ENCODE measurements at places on chromosomes 13 and 19.

- DNase-seq, result no peak
These were observed 166.7 kb downstream of the USP12 start for GRCh38 chr13:27004866-27005265.

GRCh38 chr19:40612831-40613689 is 11.9 kb downstream of the LTBP4 start:
- no peak for DNase-seq

- DNase-seq, result peak; percentile 14
These were observed 38.6 kb downstream of the ZNF823 start for GRCh38 chr19:11699931-11700794.

- no peak for DNase-seq
These were observed 960.7 kb upstream of the PCDH9 start for GRCh38 chr13:68190818-68191217.

DNA sequence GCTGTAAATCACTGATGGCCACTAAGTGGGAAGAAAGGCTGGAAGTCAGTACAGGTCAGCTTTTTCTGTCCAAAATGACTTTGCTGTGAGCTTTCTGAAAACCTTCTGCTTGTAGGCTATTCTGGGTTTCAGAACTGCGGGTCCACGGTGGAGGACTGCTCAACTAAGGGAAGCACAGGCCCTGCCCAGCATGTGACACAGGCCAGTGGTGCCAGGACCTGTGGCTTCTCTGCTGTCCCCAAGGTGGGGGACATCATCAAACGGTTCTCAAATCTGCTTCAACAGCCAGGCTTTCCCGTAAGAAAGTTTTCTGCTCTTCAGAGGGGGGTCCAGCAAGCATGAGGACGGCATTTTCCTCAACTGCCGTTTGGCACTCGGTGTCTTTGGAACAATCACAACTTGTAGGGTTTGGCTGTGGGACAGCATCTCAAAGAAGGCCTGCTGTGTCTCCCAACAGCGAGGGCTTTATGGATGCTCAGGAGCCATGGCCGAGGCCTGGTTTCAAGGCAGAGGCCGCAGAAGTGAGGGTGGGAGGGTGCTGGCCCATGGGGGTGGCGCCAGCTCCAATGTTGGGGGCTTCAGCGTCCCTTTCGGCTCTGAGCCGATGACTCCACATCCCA is 3.8 kb downstream of the SGTA start:
- no peak for DNase-seq

- no peak for DNase-seq
These were observed 7.4 kb downstream of the ATP12A start for GRCh38 chr13:24687611-24688010.

- no peak for DNase-seq
These were observed 26.2 kb downstream of the CSNK1G2 start for GRCh38 chr19:1967087-1967608.

- no peak for DNase-seq
These were observed 5.1 kb downstream of the NFKBIB start for GRCh38 chr19:38904581-38905539.

DNA sequence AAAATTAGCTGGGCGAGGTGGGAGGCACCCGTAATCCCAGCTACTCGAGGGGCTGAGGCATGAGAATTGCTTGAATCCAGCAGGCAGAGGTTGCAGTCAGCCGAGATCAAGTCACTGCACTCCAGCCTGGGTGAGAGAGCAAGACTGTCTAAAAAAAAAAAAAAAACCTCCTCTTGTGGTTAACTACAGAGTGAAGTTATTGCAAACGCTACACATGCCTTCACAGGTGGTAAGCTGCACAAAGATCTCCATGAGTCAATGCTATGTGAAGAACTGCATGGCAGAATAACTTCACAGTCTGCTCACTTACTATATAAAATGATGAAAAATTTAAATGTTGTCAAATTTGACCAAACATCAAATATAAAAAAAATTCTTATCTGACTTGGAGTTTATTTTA is 436.8 kb downstream of the FGF14 start:
- DNase-seq, result no peak

- DNase-seq, result no peak
These were observed 17.1 kb upstream of the SHFL start for GRCh38 chr19:10069046-10069445.

DNA sequence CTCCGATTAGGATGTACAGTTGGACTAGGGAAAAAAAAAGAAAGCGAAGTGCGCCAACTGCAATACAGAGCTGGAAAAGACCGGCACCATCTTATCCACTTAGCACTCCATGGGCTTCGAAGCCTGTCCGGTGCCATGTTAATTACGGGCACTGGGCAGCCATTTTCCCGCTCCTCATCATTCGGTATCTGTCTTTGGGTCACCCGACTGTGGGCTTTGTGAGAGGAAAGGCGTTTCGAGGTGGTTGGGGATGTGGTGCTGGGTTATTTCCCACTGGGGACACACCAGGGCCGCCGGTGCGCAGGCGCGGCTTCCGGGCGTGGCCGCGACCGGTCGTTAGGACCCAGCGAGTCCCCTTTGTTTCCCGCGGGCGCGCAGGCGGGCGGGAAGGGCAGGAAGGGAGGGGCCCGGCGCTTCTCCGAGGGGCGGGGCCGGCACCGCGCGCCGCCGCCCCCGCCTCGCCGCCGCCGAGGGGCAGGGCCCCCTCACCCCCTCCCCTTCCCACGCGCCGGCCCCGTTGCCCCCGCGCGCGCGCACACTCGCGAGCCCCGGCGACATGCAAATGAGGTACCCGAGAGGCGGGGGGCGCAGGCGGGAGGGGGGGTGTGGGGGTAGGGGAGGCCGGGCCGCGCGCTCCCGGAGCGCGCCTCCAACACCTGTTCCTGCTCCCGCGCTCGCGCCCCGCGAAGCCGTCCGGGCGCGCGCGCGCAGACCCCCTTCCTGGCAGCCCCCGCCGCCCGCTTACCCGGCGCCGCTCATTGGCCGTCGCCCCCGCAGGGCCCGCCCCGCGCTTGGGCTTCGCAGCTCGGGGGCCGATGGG is at the start of gene ZNF524:
TSS of gene ZNF524 (plus strand) at position 447 of the 820 bp plus-strand sequence. CDS start 1,825 bp downstream, outside the sequence.
- DNase-seq, result peak; percentile 79

- DNase-seq, result no peak
These were observed 2.8 kb downstream of the UBA2 start for GRCh38 chr19:34430738-34431625.

DNA sequence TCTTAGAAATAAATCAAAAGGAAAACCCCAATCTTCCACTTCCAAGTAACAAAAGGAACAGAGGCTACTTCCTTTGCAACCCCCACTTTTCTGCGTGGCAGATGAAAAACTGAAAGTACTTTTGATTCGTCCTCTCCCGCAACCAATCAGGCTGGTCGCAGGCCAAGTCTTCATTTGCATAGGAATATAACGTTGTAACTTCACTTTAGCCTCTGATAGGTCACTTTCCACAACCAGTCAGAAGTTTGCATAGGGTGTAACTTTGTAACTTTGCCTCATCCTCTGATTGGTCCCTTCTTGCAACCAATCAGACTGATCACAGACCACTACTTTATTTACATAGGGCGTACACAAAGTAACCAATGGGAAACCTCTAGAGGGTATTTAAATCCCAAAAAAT is 37.2 kb downstream of the TGDS start:
- DNase-seq, result no peak

DNA sequence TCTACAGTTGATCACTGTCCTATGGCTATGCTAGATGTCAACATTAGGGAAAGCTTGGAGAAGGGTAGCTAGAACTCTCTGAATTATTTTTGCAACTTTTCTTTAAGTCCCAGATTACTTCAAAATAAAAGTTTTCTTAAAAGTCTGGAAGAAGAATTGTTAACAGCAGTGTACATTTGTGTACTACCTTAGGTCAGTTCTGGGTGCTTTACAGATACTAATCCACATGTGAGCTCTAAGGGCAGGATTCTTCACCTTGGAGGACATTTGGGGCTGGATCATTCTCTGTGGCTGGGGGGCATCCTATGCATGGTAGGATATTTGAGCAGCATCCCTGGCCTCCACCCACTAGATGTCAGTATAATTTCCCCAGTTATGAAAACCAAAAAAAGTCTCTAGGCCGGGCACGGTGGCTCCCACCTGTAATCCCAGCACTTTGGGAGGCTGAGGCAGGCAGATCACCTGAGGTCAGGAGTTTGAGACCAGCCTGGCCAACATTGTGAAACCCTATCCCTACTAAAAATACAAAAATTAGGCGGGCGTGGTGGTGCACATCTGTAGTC is 2.8 kb downstream of the BRME1 start:
- DNase-seq, result no peak

DNA sequence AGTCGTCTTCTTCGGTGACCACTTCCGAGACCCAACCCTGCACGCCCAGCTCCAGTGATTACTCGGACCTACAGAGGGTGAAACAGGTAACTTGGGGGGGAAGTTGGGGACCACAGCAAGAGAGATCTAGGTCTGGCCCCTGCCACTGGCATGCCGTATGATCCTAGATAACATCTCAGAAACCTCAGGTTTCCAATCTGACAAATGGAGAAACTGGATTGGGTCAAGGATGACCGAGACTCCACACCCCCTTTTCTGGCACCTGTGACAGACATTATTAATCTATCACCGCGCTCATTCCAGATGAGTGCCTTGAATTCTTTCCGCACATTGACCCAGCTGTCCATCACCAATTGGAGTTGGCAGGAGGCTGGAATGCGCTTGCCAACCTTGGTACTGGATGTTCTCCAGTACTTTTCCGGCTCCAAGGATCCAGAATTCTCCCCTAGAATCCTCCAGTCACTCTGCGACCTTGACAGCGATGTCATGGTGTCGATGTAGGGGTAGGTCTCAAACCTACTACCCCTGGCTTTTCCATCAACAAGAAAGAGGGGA is 17.4 kb downstream of the VASP start:
- DNase-seq, result no peak

- no peak for DNase-seq
These were observed 119.7 kb downstream of the ABCC4 start for GRCh38 chr13:95181586-95181985.

- no peak for DNase-seq
These were observed 2.2 kb downstream of the ZNF175 start for GRCh38 chr19:51573331-51573730.

GRCh38 chr19:58009666-58010301 is 7.2 kb upstream of the ZNF606 start:
- no peak for DNase-seq

- DNase-seq, result no peak
These were observed 2020.6 kb upstream of the PCDH20 start for GRCh38 chr13:63436325-63436668.

DNA sequence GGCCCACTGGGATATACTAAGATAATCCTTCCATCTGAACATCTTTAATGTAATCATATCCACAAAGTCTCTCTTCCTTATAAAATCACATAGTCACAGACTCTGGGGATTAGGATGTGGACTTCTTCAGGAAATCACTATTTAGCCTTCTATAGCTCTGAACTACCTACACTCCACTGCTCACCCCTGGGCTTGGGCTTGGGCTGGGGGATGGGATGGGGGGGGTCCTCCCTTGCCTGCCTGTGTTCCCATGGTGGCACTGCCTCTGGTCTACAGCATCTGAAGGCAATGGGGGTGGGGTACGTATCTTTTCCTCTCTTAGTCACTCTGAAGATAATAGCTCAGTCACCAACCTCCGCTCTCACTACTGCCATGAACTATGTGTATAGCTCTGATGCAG is 67.8 kb upstream of the SERTM1 start:
- DNase-seq, result no peak

DNA sequence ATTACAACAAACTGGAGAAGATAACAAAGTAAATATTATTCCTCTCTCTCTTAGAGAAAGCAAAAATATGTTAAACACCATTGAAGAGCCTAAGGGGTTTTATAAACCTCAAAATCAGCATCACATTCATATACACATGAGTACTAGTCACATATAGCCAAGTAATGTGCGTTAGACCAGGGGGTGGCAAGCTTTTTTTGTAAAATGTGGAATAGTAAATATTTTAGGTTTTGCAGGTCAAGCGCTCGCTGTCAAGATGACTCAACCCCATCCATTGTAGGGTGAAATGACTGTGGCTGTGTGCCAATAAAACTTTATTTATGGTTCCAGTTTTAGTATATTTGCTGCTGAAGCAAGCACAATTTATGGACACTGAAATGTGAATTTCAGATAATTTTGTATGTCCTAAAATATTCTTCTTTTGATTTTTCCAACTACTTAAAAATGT is 21.7 kb downstream of the RFX2 start:
- DNase-seq, result no peak

- DNase-seq, result no peak
These were observed 134.7 kb upstream of the GPR12 start for GRCh38 chr13:26895081-26895807.

DNA sequence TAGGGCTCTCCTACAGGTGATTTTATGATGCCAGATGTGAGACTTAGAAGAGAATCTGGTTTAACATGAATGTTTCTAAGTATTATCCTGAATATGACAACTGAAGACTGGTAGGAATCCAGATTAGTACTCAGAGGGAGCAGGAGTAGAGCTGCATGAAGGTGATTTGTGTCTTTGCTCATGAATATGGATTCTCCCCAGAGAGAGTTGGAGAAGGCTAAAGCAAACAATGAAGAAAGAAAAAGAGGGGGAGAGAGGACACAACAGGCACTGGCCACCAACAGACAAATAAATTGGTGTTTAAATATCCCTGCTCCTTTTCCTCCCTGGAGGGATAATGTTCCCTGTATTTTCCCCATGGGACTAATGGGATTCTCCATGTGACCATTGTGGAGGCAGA is 427.0 kb upstream of the KLF12 start:
- DNase-seq, result no peak

DNA sequence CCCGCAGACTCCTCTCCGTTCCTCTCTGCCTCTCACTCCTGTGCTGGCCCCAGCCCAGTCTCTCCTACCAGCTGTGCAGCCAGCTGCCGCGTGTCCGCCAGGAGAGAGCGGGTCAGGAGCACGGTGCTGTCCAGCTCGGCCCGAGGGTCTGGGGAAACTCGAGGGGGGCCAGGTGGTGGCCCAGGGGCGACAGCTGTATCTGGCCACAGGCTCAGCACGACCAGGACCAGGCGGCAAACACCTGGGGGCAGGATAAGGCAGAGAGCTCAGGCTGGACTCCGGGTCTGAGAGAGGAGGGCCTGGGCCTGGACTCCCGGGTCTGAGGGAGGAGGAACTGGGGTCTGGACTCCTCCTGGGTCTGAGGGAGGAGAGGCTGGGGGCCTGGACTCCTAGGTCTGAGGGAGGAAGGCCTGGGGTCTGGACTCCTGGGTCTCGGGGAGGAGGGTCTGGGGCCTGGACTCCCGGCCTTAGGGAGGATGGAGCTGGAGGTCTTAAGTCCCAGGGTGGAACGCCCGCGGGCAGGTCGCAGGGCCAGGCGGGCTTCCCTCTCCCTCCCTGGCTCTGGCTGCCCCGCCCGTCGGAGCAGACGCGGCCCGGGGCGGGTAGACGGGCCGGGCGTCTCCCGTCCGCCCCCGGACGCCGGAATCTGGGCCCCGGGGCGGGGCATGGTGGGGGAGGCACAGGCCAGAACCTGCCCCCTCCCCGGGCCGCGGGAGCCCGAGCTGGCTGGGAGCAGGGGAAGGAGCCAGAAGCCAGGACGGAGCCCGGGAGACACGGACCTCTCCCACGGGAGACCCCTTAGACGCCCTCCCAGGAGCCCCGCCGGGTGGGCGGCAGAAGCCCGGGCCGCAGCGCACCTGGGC is 1.3 kb downstream of the IL11 start:
- DNase-seq, result no peak

GRCh38 chr19:533364-534058 is 2.0 kb downstream of the CDC34 start:
- no peak for DNase-seq
